ENCODE measurements at places on chromosomes 3 and 15.
A peak's percentile ranks its signal among the peaks of the same experiment; 100 is the strongest.

DNA sequence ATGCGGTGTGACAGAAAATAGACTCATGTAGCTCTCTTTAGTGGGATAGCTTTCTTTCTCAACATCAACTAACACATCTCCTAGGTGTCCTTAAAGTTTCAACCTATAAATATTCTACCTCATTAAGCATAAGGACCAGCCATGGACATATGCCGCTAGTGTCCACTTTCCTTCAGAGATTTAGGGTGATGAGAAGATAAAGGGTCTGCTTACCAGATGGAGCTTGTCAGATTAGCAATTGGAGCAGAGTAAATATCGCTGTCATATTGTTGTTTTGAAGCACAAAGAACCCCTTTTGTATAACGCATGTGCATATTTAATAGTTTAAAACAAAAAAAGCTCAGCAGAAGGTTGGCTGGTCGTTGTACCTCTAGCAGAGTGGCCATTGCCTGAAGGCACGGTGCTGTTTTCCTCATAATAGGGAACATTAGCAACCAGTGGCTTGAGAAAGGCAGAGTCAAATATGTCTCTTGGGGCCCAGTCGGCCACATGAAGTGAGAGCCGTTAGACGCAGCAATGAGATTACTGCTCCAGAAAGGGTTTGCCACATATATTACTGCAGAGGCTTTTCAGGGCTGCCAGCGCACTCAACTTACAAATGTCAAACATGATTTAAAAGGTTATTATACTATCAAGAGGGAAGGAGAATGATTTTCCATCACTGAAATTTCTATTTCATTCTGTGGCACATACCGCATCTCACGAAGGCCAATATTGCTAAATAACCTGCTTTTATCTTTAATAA lies 264.2 kb downstream of the ROBO2 start:
- DNase-seq = peak; percentile 72

DNA sequence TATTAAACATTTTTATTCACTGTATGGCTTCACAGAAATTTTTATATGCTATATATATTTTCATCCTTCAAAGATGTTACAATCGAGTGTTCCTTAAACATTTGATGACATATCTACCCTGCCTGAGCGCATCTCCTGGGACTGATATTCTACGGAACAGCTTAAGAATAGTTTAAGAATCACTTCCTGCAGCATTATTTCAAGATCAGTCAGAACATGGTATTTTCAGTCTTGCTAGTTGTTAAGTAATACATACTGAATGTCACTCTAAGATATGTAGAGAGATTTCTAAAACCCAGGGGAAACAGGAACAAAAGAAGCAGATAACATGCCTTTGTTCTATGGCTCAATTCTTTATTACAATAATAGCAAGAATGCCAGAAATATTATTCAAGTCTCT lies 8.7 kb downstream of the COL8A1 start:
- no peak for DNase-seq

DNA sequence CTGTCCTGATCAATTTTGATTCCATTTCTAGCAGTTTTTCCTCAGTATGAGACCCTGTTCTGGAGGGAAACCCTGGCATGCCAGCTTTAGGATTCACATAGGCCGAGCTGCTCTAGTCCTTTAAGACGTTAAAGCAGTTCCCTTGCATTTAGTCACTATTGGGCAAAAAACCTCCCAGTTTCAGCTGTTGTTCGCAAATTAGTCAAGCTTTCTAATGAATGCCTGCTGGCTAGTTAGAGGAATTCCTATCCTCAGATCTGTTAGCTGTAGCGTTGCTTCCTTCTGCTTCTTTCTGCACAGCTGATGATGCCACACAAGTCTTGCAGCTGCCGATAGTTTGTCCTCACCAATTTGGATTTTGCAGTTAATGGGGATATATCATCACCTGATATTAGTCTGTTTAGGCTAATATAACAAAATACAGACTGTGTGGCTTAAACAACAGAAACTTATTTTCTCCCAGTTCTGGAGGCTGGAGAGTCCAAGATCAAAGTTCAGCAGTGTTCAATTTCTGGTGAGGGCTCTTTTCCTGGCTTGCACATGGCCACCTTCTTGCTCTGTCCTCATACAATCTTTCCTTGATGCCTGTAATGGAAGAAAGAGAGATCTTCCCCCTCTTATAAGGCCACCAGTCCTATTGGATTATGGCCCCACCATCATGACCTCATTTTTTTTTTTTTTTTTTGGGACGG lies 7.5 kb upstream of the UBL7 start:
- DNase-seq = no peak

DNA sequence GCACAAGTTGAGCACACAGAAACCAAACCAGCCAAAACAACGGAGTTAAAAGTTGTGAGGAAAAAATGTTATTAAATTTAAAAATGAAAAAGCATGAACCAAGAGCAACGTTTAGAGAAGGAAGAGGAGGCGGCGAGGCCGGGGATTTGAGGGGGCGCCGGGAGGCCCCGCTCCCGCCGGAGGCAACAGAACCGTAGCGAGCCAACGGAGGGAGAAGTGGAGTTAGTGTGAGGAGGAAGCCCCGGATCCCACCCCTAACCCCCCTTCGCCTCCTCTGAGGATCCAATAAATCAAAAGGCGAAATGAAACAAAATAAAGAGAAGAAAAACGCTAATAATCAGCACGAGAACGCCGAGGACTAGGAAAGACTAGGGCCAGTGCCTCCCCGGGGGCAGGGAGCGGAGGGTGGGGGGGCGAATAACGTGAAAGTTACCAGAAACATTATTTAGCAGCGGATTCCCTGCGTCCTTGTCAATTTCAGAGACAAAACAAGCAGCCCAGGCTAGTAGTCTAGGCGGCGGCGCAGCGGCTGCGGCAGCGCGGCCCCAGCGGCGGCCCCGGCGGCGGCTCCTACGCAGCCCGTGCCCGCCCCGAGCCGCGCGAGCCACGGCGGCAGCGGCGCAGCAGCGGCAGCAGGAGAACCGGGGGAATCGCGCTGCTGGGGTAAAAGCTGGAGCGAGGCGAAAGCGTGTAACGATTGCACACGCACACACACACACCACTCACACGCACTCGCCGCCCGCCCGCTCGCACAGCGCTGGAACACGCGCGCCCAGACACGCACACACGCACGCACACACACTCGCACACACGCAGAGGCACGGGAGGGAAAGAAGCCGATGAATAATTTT lies 1.7 kb downstream of the MEIS2 start:
- DNase-seq = no peak

GRCh38 chr3:197450308-197450707 lies 105.5 kb downstream of the BDH1 start:
- no peak for DNase-seq

DNA sequence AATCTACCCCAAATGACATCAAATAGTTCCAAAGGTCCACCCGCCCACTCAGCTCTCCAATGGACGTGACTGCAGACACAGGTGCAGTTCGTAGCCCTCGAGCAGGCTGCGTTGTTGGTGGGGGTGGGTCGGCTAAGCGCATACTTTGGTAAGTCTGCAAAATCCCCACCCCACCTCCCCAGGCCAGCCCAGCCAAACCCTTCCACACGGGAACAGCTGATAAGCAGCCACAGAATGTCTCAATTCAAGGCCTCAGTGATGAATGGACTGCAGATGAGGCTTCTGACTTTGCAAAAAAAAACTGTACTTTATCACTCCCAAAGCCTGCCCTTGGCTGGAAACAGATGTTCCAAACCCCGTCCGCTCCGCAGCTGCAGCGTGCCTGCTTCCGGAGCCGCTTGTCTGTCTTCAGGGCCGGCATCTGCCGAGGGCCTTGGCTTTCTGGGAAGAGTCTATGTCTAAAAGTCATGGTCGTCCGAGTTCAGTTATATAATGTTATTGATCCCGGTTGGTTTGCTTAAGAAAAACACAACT lies 38.2 kb downstream of the PCSK6 start:
- DNase-seq = no peak

DNA sequence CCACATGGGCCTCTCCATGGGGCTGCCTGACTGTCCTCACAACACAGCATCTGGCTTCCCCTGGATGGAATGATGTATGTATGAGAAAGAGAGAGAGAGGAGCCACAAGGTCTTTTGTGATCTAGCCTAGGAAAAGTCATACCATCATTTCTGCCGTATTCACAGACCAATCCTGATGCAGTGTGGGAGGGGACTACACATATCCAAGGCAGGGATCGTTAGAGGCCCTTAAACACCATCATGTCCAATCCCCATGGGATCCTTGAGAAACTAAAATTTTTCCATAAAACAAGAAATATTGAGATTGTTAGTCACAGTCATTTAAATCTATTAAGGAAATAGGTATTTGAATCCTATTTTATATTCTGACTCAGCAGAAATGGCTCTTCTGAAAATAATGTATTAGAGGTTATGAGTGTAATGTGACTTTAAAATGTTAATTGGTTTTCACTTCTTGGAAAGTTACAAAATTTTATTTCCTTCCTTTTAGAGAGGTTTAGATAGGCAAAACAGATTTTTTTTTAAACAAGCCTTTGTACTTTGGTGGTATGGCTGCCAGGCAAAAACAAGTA lies 65.1 kb upstream of the TSC22D2 start:
- DNase-seq = no peak

DNA sequence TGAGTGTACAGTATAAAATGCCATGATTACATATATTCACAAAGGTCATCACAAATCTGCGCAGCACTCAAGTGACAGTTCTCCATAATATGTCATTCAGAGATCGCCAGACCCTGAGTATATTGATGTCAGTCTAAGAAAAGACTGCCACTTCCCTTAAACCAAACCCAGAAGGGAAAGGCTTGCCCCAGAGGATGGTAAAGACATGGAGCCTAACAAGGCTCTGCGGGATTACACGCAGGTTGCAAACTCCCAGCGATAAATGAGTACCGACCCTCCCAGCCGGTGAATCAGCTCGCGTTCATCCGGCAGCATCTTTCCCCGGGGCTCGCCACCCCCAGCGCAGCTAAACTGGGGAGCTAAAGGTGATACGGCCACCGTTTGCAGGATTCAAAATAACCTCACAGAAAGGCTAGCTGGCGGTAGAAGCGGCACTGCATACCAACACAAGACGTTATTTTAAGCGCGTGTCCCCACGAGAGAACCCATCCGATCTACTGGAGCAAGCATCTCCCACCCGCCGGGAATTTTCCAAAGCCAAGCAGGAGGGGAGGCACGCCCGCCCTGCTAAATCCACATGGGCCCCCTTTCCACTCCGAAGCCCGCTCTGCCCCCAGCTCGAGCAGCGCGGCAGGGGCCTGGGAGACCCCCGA lies 643 bp downstream of the MYO5A start:
- DNase-seq = no peak

All from NCI-H1436 treated with DMSO at 0.1 percent for 48 hours (cell line).